Inflammatory macrophage (primary cell): ENCODE measurements at places on chromosomes 7 and 10.

DNA sequence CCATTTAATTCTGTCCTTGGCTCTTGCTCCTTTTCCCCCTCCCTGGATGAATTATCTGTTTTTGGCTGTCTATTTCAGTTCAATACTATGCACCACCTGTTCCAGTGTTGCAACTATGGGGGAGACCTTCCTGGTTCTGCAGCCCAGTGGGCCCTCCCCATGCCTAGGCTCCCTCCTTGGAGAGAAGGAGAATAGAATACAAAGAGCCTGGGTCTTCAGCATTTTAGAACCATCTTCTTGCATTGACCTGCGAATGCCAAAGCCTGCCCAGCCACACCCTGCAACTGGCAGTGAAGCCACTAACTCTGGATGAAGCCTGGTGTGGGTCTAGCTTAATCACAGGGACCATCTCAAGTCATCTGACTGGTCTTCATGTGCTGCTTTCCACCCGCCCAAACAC is 207.1 kb downstream of the HERPUD2 start:
- no peak for DNase-seq

DNA sequence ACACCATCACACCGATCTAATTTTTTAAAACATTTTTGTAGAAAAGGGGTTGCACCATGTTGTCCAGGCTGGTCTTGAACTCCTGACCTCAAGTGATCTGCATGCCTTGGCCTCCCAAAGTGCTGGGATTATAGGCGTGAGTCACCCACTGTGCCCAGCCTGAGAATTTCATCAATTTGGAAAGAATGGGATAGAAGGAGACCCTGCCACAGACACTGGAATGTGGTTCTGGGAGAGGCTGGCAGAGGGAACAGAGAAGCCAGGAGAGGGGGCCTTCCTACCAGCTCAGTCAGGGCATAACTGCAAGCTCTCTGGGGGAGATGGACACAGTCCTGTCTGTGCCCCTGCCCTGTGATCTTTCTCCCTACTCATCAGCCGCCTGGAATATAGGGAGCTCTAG is 42.1 kb upstream of the MKRN1 start:
- DNase-seq = no peak

GRCh38 chr7:42483886-42484285 is 246.9 kb upstream of the GLI3 start:
- no peak for DNase-seq

- no peak for DNase-seq
Observed at GRCh38 chr7:77504951-77505350, 32.1 kb upstream of the PTPN12 start.

- no peak for DNase-seq
Observed at GRCh38 chr7:3386423-3387190, 85.6 kb downstream of the SDK1 start.

- DNase-seq = no peak
Observed at GRCh38 chr7:100827330-100828226, at the start of gene EPHB4. Gene EPHB4 (minus strand): TSS chr7:100827523. CDS start chr7:100827030, 493 bp downstream.

GRCh38 chr10:24249829-24250415 is 41.0 kb downstream of the KIAA1217 start:
- DNase-seq = no peak

- DNase-seq = no peak
Observed at GRCh38 chr10:119502618-119503155, 39.8 kb downstream of the RGS10 start.

DNA sequence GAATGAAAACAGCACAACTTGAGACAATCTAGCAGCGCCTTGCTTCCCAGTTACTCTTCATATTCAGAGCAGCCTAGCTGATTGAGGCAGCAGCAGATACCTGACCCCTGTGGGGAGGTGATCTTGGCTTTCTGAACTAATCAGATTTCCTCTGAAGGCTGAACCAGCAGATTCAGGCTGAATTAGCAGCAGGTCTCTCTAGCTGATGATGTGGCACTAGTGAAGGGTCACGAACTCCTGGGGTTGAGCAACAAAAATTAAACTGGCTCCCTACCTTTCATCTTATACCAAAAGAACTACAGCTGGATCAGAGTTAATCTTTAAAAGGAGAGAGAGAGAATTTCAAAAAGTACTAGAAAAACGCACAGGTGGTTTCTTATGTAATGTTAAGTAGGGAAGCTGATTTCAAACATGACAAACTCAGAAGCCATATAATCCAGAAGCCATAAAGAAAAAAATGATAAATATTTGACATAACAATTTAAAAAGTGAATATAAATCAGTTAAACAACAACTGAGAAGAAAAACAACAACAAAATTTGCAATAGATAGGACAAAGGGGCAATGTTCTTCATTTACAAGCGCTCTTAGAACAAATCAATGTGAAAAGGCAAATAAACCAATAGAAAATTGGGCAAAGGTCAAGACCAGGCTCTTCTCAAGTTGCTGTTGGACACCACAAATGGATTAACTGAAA is 13.5 kb downstream of the SLC25A13 start:
- no peak for DNase-seq

GRCh38 chr7:68439897-68440296 is 1158.4 kb upstream of the AUTS2 start:
- no peak for DNase-seq

GRCh38 chr10:118892255-118892654 is 137.3 kb upstream of the NANOS1 start:
- no peak for DNase-seq

DNA sequence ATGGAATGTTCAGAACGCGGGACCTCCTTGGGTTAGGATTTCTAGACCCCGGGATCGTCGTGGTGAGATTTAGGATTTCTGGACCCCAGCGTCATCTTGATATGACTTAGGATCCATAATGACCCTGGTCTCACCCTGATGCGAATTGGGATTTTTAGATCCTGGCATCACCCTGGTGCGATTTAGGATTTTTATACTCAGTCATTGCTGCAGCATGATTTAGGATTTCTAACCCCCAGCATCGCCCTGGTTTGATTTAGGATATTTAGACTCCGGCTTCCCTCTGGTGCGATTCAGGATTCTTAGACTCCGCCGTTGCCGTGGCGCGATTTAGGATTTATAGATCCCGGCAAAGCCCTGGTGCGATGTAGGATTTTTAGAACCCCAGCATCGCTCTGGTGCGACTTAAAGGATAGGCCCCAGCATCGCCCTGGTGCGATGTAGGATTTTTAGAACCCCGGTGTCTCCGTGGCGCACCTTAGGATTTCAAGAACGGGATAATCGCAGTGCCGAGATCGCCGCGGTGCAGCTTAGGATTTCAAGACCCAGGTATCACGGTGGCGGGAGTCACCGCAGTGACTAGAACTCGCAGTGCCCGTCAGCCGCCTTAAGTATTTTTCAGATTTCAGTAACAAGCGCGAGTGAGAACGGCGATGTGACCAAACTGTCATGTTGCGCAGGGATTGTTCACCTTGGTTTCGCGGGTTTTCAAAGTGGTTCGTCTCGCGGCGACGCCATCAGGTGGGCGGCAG is 814 bp downstream of the MEST start:
- DNase-seq = no peak

DNA sequence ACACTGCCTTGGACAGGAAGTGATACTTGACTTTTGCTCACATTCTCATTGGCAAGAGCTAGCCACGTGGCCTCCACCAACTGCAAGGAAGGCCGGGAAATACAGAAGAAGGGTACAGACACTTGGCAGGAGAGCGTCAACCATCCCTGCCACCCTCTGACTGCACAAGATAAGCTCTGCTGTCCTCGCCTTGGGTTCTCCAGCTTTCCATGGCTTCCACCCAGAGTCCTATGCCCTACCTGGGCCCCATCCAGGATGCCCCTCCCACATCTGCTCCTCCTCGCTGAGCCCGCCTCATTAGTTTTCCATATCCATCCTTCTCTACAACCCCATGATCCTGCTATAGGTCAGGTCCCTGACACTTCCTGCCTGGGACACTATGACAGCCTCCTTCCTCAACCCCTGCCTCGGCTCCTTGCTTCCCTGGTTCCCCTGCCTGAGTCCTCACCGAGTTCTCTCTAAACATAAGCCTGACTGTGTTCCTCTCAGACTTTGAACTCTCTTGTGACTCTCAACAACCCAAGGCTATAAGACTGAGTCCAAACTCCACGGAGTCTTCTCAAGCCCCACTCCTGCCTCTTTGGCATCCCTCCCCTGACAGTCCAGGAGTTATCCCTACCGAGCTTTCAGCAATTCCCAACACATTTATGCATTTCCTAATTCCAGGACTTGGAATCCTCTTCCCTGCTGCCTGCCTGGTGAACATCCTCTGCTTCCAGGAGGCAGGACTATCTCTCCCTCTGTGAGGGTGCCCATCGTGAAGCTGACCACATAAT is 23.2 kb upstream of the GDF10 start:
- DNase-seq = no peak

DNA sequence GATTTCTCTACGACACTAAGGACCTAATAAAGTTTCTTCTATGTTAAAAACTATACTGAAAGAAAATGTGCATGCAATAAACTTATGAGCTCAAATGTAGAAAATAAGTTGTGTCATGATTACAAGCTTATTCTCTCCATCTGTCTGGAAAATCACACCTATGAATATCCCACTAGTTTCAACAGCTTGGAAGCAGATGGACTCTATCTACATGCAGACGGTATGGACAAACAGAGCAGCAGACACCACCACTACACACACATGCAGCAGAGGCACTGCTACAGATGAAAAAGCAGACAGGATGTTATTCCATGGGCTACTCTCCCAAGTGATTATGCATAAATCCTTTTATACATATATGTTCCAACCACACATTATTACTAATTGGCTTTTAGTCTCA is 123.4 kb upstream of the TARP start:
- DNase-seq = no peak

DNA sequence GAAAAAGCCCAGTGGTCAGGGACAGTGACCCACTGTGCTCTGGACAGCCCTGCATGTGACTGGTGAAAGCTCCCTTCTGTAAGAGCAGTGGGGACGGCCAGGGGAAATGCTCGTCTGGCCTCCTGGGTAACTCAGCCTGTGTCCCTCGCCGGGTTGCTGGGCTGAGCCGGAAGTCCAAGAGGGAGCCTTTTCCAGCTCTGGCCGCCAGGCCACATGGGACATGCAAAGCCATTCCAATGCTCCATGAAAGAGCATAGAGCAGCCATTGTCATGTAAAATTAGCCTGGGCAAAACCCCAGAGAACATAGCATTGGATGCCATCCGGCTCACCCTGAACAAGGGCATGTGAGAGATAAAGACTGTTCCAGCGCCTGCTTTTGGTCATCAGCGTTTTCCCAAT is 64.9 kb upstream of the ADRB1 start:
- DNase-seq = no peak

GRCh38 chr7:151666886-151667285 is 147.2 kb upstream of the RHEB start:
- DNase-seq = no peak

- DNase-seq = peak; percentile 81
Observed at GRCh38 chr7:40551685-40552576, 417.1 kb downstream of the SUGCT start.

GRCh38 chr7:124426621-124427020 is 339.0 kb downstream of the GPR37 start:
- no peak for DNase-seq

DNA sequence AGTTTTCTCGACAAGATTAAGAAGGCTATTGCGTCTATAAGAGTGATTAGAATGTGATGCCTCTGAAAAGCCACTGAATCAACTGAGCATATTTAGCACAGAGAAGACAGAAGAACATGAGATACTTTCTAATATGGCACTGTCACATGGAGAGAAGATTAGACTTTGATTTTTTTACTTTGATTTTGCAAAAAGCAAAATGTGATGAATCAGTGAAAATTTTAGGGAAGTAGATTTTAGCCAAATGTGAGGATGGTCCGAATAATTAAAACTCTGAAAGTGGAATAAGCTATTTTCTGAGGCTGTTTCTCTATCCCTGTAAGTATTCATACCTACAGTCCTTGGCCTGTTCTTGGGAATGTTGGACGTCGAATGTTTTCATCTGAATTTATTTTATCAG is 11.8 kb downstream of the MDFIC start:
- DNase-seq = no peak

DNA sequence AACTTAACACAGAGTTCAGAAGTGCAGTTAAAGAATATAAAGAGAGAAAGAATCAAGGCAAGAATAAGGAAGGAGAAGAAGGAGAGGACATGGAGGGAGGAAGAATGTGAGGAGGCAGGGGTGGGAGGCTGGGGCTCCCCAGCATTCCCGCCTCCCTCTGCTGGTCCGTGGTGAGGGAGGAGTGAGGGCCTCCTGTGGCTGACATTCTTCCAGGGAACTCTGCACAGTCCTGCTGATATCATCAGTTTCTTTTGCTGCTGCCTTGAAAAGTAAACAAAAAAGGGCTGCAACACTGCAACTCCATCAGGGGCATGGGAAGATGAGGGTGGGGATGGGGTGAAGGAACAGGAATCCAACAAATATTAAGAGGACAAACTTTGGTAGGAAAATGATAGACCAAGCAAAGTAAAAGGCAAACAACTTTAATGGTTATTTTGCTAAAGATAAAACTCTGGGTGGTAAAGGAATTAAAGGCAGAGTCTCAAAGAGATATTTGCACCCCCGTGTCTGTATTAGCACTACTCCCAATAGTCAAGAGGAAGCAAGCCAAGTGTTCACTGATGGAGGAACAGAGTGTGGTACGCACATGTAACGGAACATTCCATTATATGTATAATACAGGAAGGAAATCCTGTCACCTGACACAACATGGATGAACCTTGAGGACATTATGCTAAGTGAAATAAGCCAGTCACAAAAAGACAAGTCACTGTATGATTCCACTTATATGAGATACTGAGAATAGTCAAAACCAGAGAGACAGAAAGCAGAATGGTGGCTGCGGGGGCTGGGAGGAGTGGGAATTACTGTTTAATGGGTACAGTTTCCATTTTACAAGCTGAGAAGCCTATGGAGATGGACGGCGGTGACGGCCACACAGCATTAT is 8.0 kb upstream of the SPOCK2 start:
- DNase-seq = no peak

DNA sequence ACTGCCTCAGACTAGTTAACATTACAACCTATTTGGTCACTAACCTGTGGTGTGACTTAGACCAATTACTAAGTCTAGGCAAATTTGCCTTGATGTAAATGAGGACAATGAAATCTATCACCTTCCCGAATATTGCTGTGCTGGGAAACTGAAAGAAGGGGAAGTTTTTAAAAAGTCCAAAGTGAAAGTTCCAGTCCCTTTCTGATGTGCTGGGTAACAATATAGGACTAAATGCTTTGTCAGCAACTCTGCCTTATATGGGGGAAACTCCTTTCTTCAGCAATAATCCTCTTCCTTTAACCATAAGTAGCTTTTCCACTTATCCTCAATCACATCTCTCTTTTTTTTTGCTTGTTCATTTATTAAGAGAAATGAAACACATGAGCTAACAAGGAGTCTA is 3.9 kb downstream of the PIK3AP1 start:
- DNase-seq = peak; percentile 32

GRCh38 chr7:16985621-16986020 is 103.8 kb upstream of the AGR3 start:
- no peak for DNase-seq
